ENCODE measurements at places on chromosomes 2 and 18. TPM values are rescaled to one million over a fixed set of nuclear protein-coding genes. Genes with fewer than 3 reads are reported as not detected.

DNA sequence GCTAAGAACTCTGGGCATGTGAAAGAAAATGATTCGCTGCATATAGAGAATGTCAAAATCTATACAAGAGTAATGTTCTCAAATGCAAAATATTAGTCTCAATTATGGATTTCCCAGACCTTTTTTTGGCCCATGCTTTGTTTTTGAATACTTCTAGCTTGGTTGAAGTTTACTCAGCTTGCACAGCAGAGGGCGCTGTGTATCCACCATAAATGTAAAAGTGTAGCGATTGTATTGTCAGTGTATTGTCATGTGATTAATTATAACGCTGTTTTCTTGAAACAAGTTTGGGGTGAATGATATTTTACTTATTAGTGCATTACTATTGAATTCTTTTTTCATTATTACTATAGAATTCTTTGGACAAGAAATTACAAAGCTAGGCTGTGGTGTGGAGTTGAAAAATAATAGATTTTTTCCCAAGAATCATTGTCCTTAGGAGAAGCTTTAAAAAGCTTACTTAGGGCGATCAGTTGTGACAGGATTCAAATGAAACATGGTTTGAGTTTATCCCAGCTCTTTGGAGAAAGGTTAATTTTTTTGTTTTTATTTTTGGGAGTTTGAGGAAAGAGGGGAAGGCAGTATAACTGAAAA is 98.3 kb downstream of the PIK3C3 start:
- peak; percentile 45 for DNase-seq
- H3K27me3 ChIP-seq, result no peaks in the 10 kb centered on the region
- H3K4me1 ChIP-seq, result no peaks in the 10 kb centered on the region
- no peak overlapping the region for H3K4me3 ChIP-seq

DNA sequence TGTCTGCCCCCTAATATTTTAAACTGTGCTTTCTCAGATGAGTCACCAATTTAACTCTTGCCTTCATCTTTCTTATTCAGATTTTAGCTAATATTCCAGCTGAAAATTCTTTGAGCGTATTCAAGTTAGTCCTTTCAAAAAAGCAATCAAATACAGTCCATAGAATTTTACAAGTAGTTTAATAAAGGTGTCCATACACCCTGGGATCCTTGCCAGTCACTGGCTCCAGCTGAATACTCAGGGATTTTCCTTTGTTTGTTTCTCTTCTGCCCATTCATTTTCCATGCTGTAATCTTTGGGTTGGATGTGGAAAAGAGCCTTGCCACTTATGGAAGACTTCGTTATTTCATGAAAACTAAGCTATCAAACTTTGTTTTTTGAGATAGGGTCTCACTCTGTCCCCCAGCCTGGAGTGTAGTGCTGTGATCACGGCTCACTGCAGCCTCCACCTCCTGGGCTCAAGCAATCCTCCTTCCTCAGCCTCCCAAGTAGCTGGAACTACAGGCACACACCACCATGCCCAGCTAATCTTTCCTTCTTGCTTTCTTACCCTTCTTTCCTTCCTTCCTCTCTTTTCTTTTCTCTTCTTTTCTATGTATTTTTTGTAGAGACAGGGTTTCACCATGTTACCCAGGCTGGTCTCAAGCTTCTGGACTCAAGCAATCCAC is 34.0 kb downstream of the VSNL1 start:
- H3K27me3 ChIP-seq, result no peaks in the 10 kb centered on the region
- H3K27ac ChIP-seq, result no peak overlapping the region
- H3K36me3 ChIP-seq, result no peaks in the 10 kb centered on the region
- H3K4me3 ChIP-seq, result no peak overlapping the region

DNA sequence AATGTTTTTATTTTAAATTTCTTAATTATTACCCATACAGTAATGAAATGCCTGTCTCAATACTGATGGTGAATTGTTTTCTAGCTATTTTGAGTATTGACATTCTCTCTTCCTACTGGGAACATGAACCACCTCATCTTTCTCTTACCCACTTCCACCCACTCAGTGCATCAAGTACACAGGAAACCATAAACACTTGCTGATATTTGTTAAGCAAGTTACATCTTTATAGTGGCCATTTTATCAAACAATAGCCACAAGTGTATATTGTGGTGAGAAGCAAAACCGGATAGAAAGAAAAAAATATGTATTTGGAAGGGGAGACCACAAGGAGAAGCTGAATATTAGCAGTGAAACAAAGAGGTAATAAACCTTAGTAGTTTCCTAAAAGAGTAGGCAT is 368.1 kb upstream of the HNRNPA3 start:
- H3K4me3 ChIP-seq, result no peak overlapping the region
- DNase-seq, result no peak
- H3K27me3 ChIP-seq, result peaks cover 22% of the 10 kb centered on the region
- no peak overlapping the region for H3K27ac ChIP-seq
- H3K36me3 ChIP-seq, result no peaks in the 10 kb centered on the region

DNA sequence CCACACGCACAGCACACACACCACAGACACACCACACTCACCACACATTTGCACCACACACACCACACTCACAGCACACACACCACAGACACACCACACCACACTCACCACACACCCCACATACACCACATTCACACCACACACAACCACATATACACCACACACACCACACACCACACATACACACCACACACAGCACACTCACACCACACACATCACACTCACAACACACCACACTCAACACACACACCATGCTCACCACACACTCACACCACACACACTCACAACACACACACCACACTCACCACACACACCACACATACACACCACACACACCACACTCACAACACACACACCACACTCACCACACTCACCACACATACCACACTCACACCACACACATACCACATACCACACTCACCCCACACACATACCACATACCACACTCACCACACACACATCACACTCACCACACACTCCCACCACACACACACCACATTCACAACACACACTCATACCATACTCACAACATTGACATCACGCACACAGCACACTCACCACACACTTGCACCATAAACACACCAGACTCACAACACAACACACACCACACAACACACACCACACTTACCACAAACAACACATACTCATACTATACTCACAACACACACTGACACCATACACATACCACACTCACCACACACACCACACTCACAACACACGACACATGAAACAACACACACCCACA is 60.0 kb downstream of the SDC1 start:
- DNase-seq, result no peak
- no peak overlapping the region for H3K27ac ChIP-seq
- no peak overlapping the region for H3K4me3 ChIP-seq
- H3K4me1 ChIP-seq, result no peaks in the 10 kb centered on the region

DNA sequence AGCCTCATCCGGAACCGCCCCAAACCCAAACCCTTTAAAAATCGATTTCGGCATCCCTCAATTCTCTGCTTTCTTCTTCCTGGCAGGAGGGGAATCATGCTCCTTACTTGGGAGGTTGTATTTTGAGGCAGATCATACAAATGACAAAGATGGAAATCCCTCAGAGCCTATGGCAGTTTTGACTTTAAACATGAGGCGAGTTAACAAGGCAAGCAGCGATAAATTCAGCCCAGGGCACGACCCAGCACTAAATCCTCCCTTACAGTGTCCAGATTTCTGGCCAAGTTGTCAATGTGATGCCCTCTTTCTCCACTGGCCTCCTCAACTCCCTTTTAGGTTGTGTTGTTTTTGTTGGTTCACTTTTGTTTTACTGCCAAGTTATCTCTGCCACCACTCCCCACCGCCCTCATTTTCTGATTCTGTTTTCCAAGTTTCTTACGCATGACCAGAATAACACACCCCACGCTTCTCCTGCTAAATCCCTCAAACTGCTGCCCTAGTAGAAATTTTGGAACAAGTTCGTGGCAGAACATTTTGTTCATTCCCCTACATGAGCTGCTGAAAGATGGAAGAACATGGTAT is 68.3 kb downstream of the CTAGE1 start:
- peak overlapping the region; percentile 61 for H3K4me3 ChIP-seq
- H3K27ac ChIP-seq, result peak overlapping the region; percentile 97
- peaks cover 60% of the 10 kb centered on the region for H3K4me1 ChIP-seq
- no peak for DNase-seq
- no peaks in the 10 kb centered on the region for H3K36me3 ChIP-seq

- H3K27ac ChIP-seq, result peak overlapping the region; percentile 93
- peaks cover 58% of the 10 kb centered on the region for H3K27me3 ChIP-seq
- H3K36me3 ChIP-seq, result no peaks in the 10 kb centered on the region
- peak overlapping the region; percentile 65 for H3K4me3 ChIP-seq
- DNase-seq, result peak; percentile 74
These were observed 280 bp upstream of the CYP1B1 start for GRCh38 chr2:38076152-38076709.

- peaks cover 30% of the 10 kb centered on the region for H3K4me1 ChIP-seq
- no peaks in the 10 kb centered on the region for H3K36me3 ChIP-seq
- H3K27ac ChIP-seq, result no peak overlapping the region
- peaks cover 61% of the 10 kb centered on the region for H3K27me3 ChIP-seq
These were observed 1.4 kb upstream of the IHH start for GRCh38 chr2:219062081-219062480.

- no peaks in the 10 kb centered on the region for H3K4me1 ChIP-seq
- no peak overlapping the region for H3K27ac ChIP-seq
- no peak overlapping the region for H3K4me3 ChIP-seq
- no peak for DNase-seq
These were observed 633.0 kb upstream of the TMEFF2 start for GRCh38 chr2:192827735-192828134.

- no peak overlapping the region for H3K27ac ChIP-seq
- H3K27me3 ChIP-seq, result no peaks in the 10 kb centered on the region
- H3K4me3 ChIP-seq, result no peak overlapping the region
- DNase-seq, result no peak
- no peaks in the 10 kb centered on the region for H3K36me3 ChIP-seq
- H3K4me1 ChIP-seq, result peaks cover 15% of the 10 kb centered on the region
These were observed 87.9 kb upstream of the MAP4K3 start for GRCh38 chr2:39524756-39525635.

DNA sequence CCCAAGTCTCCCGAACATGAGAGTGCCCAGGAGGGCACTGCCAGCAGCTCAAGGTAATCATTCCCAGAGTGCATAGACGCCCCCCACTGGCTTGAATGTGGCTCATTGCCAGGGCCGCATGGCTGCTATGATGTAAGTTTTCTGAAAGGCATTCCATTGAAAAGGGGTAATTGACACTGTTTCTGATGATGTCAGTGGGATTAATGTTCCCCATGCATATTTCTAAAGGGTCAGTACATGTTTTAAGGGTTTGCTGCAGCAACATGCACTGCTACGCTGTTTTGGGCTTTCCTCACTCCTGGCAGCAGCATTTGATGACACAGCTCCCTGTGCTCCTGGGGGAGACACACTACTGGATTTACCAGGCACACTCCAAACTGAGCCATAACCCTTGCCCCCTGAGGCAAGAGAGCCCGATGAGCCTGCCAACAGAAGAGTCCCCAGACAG is 36.7 kb downstream of the KIAA2012 start:
- no peak overlapping the region for H3K4me3 ChIP-seq
- H3K27ac ChIP-seq, result no peak overlapping the region
- H3K36me3 ChIP-seq, result no peaks in the 10 kb centered on the region
- H3K4me1 ChIP-seq, result peaks cover 17% of the 10 kb centered on the region
- H3K27me3 ChIP-seq, result peaks cover 14% of the 10 kb centered on the region

DNA sequence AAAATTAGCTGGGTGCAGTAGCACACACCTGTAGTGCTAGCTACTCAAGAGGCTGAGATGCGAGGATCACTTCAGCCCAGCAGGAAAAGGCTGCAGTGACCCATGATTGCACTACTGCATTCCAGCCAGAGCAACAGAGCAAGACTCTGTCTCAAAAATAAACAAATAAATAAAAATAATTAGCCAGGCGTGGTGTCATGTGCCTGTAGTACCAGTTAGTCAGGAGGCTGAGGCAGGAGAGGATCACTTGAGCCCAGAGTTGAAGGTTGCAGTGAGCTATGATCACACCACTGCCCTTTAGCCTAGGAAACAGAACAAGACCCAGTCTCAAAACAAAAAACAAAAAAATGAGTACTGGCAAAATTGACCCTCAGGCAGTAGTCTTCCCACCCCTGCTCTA is 61.9 kb upstream of the PPP1CB start:
- no peaks in the 10 kb centered on the region for H3K36me3 ChIP-seq
- H3K27me3 ChIP-seq, result no peaks in the 10 kb centered on the region
- DNase-seq, result no peak
- H3K27ac ChIP-seq, result no peak overlapping the region
- no peak overlapping the region for H3K4me3 ChIP-seq
- H3K4me1 ChIP-seq, result peaks cover 16% of the 10 kb centered on the region

GRCh38 chr18:58429442-58429841 is 199.4 kb downstream of the ALPK2 start:
- H3K4me3 ChIP-seq, result no peak overlapping the region
- no peaks in the 10 kb centered on the region for H3K27me3 ChIP-seq
- no peaks in the 10 kb centered on the region for H3K36me3 ChIP-seq
- no peak overlapping the region for H3K27ac ChIP-seq

DNA sequence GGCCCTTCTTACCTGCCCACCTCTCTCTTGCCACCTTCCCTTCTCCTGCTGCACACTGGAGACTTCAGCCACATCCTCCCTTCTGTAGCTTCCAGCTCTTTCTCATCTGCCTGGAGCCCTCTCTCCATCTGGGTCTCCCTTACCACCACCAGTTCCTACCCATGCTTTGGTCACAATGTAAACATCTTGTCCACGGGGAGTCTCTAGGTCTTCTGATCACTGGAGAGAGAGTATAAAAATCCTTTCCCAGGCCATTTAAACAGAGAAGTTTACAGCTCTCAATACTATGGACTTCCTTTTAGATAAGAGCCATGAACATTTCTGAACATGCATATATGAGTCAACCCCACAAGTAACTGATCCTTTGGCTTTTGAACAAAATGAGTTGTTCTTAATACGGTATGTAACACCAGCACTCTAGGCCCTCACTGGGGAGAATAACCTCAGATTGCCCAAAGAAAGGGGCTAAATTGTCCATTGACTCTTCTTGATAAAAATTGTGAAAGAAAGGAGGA is 5.8 kb downstream of the ARHGAP25 start:
- no peaks in the 10 kb centered on the region for H3K36me3 ChIP-seq
- no peak for DNase-seq
- H3K4me1 ChIP-seq, result no peaks in the 10 kb centered on the region
- no peaks in the 10 kb centered on the region for H3K27me3 ChIP-seq

- H3K27ac ChIP-seq, result no peak overlapping the region
- H3K36me3 ChIP-seq, result no peaks in the 10 kb centered on the region
- H3K27me3 ChIP-seq, result no peaks in the 10 kb centered on the region
- no peaks in the 10 kb centered on the region for H3K4me1 ChIP-seq
- no peak for DNase-seq
These were observed 99.3 kb upstream of the FZD5 start for GRCh38 chr2:207868855-207869596.

GRCh38 chr2:215479121-215479520 is 43.3 kb upstream of the FN1 start:
- no peaks in the 10 kb centered on the region for H3K27me3 ChIP-seq
- H3K4me1 ChIP-seq, result no peaks in the 10 kb centered on the region
- DNase-seq, result no peak
- no peak overlapping the region for H3K27ac ChIP-seq
- H3K4me3 ChIP-seq, result no peak overlapping the region

- H3K4me3 ChIP-seq, result no peak overlapping the region
- no peaks in the 10 kb centered on the region for H3K4me1 ChIP-seq
- no peaks in the 10 kb centered on the region for H3K36me3 ChIP-seq
These were observed 56.7 kb downstream of the COL4A3 start for GRCh38 chr2:227221120-227221519.

The SLC66A3 gene
- total RNA-seq, result 15.4 TPM

The CHRNG gene
- not detected for total RNA-seq

The LBX2 gene
- total RNA-seq, result 0.21 TPM

The HOXD4 gene
- total RNA-seq, result 0.69 TPM

The ANKRD62 gene
- total RNA-seq, result not detected

The PLCD4 gene
- 0.62 TPM for total RNA-seq

The TBC1D8 gene
- total RNA-seq, result 59.8 TPM

The SPAST gene
- total RNA-seq, result 9.5 TPM

The RAB6C gene
- total RNA-seq, result 0.20 TPM

Data from heart right ventricle (tissue), 16 donors.